Liver (tissue), 10 donors: ENCODE measurements at places on chromosomes 1 and 21.
A peak's percentile ranks its signal among the peaks of the same experiment; 100 is the strongest.

DNA sequence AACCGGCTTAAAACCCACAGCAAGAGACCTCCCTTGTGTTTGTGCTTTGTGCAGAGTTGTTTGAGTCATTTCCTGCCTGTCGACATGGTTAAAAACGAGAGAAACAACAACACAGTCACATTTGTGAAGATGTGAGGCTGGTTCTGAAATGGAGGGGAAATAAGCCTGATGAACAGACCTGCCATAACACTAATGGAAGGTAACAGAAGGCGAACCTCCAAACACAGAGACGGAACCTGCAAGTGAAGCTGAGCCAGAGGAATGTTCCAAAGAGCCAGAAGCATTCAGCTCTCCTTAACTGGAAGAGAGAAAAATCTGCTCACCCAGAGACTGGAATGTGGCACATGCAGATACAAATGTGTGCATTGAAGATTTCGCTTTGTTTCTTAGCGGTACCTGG lies 53.2 kb upstream of the RAVER2 start:
- no peak for DNase-seq

DNA sequence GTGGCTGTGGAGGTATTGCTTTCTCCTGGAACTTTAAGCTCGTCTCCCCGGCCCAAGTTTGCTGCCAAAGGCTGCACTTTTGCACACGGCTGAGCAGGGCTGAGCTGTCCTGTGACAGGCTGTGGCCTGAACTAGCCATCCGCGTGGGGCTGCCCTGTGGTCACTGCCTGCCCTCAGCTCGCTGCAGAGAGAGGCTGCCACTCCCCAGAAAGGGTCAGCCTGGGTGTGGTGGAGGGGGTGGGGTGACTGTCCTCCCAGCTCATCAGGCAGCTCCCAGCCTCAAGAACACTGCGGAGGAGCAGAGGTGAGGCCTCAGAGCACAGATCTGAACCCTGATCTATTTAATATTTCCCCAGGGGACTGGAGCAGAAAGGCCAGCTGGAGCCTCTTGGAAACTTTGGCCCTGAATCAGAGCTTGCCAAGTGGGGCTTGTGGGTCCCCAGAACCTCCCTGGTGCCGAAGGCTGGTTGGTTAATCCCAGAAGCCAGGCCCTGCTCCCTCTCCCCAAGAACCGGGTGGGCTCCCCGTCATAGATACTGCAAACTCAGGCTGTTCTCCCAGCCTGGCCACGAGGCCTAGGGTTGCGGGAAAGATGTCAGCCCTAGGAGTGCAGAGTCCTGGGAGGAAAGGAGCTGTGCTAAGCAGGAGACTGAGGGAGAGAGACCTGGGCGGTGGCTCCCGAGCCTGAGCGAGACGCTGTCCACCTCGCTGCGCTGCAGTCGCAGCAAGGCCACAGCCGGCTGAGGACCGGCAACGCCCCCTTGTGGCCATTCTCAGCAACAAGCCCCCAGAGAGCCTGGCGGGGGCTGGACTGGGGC lies 125.1 kb upstream of the IPO9 start:
- peak; percentile 74 for DNase-seq

- no peak for DNase-seq
Measured at GRCh38 chr1:92820551-92820950, 11.3 kb upstream of the RPL5 start.

- no peak for DNase-seq
Measured at GRCh38 chr1:32652244-32652962, 1.4 kb downstream of the RBBP4 start.

- DNase-seq: no peak
Measured at GRCh38 chr1:194241215-194241614, 1054.8 kb upstream of the B3GALT2 start.

GRCh38 chr21:17783481-17784179 lies 35.5 kb downstream of the C21orf91 start:
- DNase-seq: no peak

GRCh38 chr21:43816611-43817071 lies 27.3 kb downstream of the RRP1 start:
- DNase-seq: no peak

GRCh38 chr1:43275826-43276620 lies 6.2 kb downstream of the TMEM125 start:
- no peak for DNase-seq

GRCh38 chr1:211133393-211133835 lies 534 bp downstream of the KCNH1 start:
- no peak for DNase-seq

GRCh38 chr1:31409946-31410858 lies 2.8 kb upstream of the SERINC2 start:
- no peak for DNase-seq

DNA sequence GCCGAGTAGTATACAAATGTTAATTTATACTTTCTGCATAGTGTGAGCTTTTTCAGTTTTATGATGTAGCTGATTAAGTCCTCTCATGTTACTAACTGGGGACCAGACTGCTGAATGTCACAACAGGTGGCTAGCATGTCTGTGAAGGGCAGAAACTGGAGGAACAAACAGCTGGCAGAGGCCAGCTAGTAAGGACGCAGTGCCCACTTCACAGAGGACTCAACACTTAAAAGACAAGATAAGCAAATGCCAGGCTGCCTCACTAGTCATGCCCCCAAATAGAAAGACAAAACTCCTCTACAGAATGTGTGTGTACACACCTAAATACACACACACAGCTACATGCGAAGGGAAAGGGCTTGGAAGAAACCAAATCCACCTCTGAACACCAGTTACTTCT lies 73.8 kb upstream of the ZNF678 start:
- no peak for DNase-seq

DNA sequence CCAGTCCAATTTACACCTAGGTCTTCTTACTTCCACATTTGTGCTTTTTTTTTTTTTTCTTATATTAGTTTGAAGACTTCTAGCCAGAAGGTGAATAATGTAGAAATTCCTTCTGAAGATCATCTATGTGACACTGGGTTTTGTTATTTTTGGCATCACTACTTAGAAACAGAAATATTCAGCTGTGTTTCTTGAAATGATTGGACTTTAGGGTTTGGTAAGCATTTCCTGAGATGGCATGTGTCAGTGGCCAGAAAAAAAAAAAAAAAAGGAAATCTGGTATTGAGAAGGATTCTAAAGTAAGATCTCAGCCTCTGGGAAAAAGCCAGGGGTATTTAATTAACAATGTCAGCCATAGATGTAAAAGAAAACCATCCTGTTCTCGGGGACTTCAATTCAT lies 43.4 kb upstream of the LRRC8C start:
- DNase-seq: no peak

- DNase-seq: no peak
Measured at GRCh38 chr1:68339505-68339904, 107.2 kb upstream of the WLS start.

DNA sequence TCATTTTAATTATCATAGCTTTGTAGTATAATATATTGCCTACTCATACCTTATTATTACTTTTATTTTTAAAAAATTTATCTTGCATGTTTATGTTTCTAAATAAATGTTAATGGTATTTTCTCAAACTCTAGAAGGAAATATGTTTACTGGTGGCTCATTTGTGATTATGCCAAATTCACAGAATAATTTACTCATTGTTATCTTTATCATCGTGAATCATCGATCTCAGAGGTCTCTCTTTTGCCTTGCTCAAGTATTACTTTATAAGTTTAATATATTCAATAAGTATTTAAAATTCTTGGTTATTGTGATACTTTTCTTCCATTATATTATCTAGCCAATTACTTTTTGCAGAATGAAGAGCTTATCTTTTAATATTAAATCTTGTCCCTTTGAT lies 836.7 kb upstream of the ADAMTS5 start:
- no peak for DNase-seq

- no peak for DNase-seq
Measured at GRCh38 chr1:189205863-189206262, 1271.8 kb downstream of the BRINP3 start.

DNA sequence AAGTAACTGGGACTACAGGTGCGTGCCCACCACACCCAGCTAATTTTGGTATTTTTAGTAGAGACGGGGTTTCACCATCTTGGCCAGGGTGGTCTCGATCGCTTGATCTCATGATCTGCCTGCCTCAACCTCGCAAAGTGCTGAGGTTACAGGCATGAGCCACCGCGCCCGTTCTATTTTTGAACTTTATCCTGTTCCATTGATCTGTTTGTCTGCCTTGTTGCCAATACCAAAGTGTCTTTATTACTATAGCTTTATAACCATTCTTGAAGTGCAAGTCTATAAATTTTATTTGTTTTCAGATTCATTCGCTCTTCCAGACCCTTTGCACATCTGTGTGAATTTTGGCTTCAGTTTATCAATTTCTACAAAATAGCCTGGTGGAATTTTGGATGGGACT lies 28.0 kb downstream of the SYT14 start:
- DNase-seq: no peak

- no peak for DNase-seq
Measured at GRCh38 chr1:232684371-232685105, 54.6 kb upstream of the SIPA1L2 start.

DNA sequence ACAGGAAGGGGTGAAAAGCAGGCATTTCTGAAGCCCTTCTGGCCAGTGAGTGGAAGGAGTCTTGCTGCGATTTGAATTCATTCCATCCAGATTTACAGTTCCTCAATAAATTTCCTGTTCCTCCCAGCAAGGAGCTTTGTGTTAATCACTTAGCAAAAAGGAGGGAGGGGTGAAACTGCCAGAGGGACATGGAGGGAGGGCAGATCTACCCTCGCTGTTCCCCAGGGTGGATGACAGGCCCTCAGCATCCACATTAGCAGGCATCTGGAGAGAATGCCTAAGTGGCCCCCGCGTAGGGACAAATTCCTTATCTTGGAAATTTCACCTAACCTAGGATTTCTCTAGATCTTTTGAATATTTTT lies 1.2 kb downstream of the ETV3 start:
- no peak for DNase-seq

DNA sequence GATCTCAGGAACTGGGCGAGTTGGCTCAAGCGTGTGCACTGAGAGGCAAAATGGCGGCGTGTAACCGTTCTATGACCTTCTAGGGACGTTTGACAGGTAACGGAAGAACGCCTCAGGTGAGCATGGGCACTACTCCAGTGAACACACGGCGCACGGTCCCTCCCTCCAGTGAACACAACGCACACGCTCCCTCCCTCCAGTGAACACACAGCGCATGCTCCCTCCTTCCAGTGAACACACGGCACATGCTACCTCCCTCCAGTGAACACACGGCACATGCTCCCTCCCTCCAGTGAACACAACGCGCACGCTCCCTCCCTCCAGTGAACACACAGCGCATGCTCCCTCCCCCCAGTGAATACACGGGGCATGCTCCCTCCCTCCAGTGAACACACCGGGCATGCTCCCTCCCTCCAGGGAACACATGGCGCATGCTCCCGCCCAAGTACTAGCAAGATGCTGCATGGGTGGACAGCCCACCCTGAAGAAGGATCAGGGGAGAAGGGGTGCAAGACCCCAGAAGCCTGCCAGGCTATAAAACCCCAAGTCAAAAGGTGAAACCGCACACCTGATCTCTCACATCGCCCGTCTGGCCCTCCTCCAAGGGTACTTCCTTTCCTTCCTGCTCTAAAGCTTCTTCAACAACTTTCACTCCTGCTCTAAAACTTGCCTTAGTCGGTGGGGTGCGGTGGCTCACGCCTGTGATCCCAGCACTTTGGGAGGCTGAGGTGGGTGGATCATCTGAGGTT lies 3.5 kb downstream of the C1orf159 start:
- DNase-seq: no peak

GRCh38 chr1:153677718-153678518 lies 570 bp upstream of the NPR1 start:
- peak; percentile 63 for DNase-seq

DNA sequence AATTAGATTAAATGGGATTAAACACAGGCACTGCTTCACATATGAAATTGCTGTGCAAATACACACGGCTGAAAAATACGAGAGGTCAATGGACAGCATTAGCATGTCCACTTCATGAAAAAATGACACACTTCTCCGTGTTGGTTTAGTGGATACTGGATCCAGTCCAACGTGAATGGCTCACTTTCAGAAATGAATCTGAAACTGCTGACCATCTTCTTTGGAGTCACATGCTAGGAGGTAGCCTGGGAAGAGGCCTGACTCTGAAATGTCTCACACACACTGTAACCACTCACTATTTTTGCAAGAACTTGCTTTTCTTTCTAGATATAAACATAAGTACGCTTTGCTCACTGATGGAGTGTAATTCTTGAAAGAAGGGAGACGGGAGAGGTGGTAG lies 127.3 kb downstream of the HLCS start:
- no peak for DNase-seq

- no peak for DNase-seq
Measured at GRCh38 chr21:29164323-29164942, 34.0 kb downstream of the MAP3K7CL start.

DNA sequence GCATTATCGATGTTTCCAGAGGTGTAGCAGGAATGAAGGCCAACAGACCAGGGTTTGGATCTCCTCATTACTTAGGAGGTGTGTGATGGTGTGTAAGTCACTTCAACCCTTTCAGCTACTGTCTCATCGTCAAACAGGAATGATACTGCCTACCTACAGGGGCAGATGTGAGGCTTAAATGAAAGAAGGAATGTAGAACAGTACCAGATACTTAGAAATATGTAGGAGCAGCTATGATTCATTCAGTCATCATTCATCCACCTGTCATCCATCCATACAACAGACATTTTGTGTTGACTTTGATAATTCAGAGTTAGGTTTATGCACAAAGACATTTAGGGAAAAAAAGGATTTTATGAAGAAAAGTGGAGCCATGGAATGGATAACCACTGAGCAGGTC lies 486.9 kb upstream of the DAB1 start:
- DNase-seq: no peak

- DNase-seq: peak; percentile 16
Measured at GRCh38 chr1:29835874-29836273, 599.6 kb downstream of the PTPRU start.

- DNase-seq: no peak
Measured at GRCh38 chr1:24047110-24047477, 64.8 kb downstream of the MYOM3 start.

- DNase-seq: no peak
Measured at GRCh38 chr1:116268211-116268610, 104.8 kb upstream of the ATP1A1 start.

DNA sequence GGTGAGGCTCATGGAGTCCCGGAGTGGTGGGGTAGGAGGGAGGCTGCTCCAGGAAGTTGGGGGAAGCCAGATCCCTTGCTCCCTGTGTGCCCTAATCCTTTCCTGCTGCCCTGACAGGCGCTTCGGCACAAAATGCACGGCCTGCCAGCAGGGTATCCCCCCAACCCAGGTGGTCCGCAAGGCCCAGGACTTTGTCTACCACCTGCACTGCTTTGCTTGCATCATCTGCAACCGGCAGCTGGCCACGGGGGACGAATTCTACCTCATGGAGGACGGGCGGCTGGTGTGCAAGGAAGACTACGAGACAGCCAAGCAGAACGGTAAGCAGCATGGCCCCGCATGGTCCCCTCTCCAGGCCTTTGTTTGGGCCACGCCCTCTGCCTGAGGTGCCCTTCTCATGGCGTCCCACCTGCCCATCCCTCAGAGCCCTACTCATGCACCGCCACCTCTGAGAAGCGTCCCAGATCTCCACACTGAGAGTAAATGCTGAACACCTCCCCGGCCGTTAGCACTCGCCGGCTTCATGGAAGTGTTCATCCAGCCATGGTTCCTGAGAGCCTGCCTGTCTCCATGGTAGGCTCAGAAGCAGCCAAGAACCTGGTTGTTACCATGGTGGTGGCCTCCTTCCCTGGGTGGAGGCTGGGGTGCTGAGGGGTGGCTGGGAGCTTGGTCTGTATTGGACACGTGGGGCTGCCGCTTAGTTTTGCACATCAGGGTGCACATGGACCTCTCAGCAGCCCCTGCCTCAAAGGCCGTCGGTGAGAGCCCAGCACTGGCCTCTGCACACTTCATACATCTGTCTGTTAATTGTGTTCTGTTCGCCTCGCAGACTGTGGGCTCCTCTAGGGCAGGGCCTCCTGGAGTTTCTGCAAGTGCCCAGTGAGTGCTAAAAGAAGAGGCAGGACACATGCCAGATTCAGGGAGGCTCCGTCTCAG lies 36.5 kb downstream of the LHX4 start:
- no peak for DNase-seq
